ENCODE measurements at places on chromosomes 11 and 22.

DNA sequence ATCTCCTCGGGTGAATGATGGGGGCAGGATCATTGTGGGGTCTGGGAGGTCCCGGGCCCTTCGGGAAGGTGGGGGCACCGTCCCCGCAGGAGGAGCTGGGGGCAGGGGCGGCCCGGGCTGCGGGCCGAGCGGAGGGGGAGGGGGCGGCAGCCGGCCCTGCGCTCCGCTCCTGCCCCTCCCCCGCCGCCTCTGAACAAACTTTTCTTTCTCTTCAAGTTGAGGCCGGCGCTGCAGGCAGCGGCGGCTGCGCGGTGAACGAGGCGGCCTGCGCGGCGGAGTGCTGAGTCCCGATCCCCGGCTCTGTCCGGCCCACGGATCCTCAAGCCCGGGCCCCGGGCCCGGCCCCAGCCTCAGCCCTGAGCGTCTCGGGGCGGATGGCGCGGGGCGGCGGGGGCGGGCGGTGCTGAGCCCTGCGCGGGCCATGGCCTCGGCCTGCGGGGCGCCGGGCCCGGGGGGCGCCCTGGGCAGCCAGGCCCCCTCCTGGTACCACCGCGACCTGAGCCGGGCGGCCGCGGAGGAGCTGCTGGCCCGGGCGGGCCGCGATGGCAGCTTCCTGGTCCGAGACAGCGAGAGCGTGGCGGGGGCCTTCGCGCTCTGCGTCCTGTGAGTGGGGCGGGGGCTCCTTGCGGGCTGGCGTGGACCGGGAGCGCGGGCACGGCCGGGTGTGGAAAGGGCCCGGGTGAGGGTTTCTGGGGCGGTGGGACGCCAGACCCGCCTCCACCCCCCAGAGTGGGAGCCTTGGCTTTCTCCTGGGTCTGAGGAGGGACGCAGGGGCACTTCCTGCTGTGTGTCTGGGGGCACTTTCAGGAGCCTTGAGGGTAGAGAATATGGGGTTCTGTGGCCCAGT is at the start of gene INPPL1:
INPPL1 (plus strand) TSS at position 204 of the 847 bp plus-strand sequence; CDS start at position 422, 218 bp downstream.
- DNase-seq = no peak

DNA sequence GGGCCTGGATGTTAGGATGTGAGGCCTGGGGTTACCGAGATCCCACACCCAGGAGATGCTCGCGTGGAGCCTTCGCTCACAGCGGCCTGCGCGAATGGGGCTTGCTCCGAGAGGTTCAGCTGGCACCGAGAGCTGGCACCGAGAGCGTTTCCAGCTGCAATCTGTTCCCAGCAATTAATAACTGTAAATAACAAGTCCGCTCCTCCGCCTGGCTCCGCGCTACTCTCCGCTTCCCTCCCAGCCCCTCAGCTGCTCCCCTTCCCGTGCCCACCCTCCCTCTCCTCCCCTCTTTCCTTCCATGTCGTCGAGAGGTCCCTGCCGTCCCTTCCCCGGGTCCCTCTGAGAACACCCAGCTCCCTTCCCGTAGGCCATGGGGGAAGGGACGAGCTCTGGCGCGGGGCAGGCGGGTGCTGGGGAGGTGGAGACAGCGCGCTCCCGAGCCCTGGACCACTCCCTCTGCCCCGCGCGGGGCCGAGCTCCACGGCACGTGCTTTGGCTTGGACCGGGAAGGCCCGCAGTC is 110.8 kb downstream of the WNT7B start:
- DNase-seq = no peak

DNA sequence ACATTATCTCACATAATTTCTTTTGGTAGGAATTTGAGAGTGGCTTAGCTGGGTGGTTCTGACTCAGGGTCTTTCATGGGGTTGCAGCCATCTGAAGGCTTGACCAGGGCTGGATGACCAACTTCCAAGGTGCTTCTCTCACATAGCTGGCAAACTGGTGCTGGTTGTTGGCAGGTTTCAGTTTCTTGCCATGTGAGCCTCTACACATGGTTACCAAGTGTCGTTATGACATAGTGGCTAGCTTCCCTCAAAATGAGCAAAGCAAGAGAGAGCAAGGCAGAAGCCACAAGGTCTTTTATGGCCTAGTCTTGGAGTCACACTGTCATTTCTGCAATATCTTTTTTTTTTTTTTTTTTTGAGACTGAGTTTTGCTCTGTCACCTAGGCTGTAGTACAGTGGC is 4.2 kb upstream of the TFIP11 start:
- DNase-seq = no peak

- no peak for DNase-seq
These were observed 568 bp downstream of the ALG8 start for GRCh38 chr11:78138694-78139421.

- no peak for DNase-seq
These were observed 2.1 kb upstream of the OR52D1 start for GRCh38 chr11:5486421-5486820.

- no peak for DNase-seq
These were observed 60.1 kb downstream of the SCN3B start for GRCh38 chr11:123594188-123594901.

DNA sequence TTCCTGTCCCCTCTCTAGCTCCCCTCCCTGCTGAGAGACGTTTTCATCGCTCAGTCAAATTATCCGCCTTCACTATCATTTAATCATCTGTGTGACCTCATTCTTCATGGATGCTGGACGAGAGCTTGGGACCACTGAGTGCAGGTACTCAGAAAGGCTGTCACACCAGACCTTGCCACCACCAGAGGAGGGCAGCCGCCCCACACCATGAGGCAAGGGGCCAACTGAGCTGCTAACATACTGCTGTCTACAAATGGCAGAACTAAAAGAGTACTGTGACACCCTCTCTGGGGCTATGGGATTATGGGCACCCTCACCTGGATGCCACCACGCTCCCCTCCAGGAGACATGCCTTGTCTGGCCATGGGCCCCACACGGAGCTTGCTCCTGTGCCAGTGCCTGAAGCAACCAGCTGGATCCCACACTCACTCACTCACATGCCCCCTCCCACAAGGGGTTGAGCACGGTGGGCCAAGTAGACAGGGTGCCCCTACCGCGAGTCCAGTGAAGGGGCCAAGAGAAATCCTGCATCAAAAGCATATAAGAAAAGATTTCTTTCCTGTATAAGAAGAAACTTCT is 670.0 kb upstream of the CCDC90B start:
- DNase-seq = no peak

DNA sequence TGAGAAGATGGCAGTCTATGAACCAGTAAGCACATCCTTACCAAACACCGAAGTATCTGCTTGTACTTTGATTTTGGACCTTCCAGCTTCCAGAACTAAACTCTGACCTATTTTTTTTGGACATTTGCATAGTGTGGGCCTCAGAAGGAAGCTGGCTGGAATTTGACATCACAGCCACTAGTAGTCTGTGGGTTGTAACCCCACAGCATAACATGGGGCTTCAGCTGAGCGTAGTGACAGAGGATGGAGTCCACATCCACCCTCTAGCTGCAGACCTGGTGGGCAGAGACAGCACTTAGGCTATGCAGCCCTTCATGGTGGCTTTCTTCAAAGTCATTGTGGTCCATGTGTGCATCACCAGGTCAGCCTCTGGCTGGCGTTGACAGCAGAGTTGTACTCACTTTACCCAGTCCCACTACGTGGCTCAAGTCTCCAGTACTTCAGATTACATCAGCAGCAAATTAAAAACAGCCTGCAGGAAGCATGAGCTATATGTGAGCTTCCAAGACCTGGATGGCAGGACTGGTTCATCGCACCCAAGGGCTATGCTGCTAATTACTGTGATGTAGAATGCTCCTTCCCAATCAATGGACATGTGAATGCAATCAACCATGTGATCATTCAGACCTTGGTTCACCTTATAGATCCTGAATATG is 58.6 kb upstream of the VPREB1 start:
- no peak for DNase-seq

DNA sequence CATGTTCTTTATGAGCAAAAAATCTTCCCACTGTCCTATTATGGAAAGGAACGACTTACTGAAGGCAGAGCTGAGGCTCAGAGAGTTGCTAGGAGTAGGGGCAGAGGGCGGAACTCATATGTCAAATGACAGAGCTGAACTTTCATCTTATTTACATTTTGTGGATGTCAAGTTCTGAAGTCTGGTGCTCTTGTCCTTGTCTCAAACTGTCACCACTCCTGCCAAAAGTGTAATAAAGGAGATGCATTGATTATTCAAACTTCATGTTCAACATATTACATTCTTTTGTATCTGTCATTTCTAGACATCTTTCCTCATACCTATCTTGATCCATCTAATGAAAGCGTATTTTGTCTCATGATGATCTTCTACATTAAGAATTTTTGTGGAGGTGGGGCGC is 57.1 kb upstream of the C11orf87 start:
- DNase-seq = no peak

- no peak for DNase-seq
These were observed 48.2 kb upstream of the CEP295 start for GRCh38 chr11:93613231-93613831.

DNA sequence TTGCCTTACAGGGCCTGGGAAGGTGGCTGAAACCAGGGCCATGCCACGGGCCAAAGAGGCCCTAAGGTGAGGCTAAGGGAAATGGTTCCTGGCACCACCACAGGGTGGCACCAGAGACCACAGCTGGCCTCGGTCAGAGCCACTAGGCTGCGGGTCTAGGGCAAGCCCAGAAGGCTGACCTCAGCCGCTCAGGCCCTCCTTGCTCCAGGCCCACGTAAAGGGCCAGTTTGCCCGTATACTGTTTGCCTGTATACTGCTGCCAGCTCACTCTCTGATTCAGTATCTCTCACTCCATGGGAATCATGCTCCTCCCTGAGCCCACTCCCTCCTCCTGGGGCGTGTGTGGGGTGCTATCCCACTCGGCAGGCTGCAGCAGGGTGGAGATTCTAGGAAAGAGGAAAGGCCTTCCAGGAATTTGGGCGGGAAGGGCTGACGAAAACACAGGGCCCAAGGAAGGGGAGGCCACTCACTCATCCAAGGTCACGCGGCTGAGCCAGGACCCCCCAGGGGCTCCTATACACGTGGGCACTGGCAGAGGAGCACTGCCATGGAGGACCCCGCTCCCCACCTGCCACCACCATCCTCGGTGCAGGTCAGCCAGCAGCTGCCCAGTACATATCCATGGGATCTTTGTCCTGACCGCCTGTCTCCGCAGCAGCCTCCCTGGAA is 62.4 kb downstream of the NECTIN1 start:
- no peak for DNase-seq

DNA sequence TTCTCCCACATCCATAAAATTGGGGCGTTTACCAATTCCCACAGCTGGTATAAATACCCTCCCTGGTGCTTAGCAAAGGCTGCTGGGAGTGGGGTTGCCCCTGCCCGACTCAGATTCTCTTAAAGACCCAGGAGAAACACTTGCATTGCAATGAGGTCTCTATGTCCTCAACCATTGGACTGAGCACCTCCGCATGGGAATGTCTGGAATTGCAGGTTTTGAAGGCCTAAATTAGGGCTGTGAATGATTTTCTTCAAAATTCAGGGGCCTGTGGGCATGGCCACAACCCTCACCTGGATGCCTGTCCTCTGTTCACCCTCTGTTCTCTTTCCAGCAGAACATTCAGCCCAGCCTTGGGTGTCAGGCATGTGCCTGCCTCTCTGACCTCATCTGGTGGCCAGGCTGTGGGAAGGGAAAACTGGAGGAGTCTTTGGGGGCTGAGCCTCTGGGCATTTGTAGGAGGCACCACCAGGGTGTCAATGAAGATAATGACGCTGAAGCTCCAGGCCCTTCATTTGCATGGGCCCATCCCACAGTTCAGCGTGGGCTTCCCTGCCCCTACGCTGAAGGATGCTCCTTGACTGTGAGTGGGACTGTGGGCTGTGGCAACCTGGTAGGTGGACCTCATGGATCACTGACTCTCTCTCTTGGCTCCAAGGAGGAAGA is 52.7 kb upstream of the MYEOV start:
- no peak for DNase-seq

DNA sequence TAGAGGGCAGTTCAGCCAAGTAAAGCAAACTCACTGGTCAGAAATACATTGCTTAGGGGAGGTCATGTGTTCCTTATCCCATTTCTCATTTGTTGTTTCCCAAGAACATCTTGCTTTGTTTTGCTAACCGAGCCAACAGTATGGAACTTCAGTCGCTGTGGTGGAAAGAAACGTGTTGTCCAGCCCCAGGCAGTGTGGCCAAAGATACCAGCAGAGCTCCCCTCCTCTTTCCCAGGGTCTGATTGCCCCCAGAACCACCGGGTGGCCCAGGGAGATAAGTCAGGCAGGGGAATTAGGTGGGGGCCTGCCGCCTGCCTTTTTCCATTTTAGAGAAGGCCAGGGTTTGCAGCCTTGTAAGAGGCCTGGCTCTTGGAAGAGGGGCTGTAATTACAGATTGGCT is 98.7 kb upstream of the CRYBB3 start:
- no peak for DNase-seq

- no peak for DNase-seq
These were observed 2.7 kb downstream of the NEAT1 start for GRCh38 chr11:65425105-65425970.

GRCh38 chr11:118437208-118438125 is 1.2 kb downstream of the KMT2A start:
- DNase-seq = peak; percentile 10

DNA sequence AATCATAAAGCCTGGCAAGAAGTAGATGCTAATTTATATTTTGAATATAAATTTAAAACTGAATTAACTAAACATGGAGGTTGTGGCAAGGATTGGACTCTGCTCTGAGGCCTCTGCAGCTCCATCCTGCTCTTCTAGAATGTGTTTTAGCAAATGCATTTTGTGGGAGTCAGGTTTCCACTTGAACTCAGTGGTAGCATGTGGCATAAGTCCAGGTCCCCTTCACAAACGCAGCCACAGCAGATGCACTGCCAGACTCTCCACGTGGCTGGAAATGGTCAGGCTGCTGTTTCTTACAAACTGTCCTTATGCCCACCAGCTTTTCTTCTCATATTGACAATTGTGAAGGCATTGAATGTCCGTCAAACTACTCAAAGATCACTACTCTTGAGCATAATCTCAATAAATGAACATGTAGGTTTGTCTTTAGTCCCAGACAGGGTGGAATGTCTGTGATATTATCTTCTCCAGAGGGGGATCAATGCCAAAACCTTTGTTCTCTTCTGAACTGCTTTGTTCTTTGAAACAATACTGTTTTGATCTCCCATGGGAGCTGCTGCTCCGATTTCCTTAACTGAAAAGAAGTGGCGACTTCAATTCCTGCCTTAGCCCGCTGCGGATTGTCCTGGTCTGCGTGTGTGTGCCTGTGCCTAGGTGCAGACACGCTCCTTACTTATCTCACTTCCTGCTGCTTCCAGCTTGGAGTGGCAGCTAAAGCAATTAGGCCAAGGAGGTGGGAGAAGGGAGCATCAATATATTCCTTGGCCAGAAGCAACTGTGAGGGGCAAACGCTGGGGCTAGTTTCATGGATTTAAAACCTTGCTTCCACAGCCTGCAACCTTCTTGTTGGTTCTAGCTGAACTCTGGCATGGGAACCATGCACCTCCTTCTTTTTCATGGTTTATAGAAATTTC is 24.2 kb downstream of the EIF4G2 start:
- no peak for DNase-seq

- DNase-seq = no peak
These were observed 45.0 kb upstream of the BIRC3 start for GRCh38 chr11:102272047-102272824.
